ENCODE measurements at places on chromosomes 12 and 14.

- no peak for DNase-seq
Observed at GRCh38 chr12:71371122-71371521, 68.5 kb upstream of the LGR5 start.

GRCh38 chr12:47803191-47803875 is 16.4 kb downstream of the HDAC7 start:
- DNase-seq = no peak

GRCh38 chr14:21160061-21160610 is 4.3 kb upstream of the OR5AU1 start:
- no peak for DNase-seq

DNA sequence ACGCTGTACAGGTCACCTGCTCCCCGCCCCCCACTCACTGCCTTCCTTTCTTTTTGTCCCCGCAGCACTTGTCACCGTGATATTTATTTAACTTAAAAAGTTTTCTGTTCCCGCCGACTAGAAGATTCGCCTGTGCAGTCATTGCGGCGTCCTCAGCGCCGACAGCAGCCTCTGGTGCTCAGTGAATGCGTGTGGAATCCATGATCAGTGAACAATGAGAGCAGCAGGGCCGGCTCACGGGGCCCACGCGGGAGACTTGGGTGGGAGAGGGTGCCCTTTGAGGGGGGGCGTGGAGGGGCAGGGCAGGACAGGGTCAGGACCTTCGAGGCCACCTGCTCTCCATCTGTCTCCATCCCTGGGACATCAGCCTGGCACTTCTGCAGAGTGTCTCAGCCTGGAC is 24.5 kb downstream of the BEGAIN start:
- no peak for DNase-seq

DNA sequence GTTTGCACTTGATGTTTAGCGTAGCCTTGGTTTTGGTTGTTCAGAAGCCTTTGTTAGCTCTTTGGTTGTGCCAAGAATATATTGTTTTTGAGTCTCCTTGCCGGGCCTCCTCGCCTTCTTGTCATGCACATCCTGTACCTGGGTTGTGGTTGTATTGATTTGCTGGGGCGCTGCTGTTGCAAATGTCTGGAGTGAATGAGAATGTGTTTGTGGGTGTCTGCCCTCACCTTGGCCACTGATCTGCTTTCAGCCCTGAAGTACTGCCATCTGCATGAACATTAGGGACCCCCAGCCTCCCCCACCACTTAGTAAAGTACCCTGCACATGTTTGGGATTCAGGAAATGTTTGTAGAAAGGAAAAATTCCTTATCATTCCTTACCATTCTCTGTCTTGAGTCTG is 16.5 kb downstream of the PRKCH start:
- DNase-seq = no peak

DNA sequence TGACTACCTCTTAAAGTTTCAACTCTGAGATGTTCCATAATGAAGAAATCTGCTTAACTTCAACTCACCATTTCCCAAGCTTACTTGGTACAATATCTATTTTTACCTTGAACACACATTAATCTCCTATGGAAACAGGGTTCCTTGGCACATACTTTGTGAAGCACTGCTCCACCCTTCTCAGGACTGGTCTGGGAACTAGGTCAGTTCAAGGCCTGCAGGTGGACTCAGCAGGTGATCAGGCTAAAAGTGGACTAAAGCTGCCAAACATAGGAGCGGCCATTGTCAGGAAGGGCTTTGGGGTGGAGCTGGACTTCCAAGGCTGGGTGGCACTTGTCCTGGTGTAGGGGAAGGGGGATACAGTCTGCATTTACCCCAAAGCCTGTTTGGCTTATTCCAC is 202.3 kb downstream of the NUAK1 start:
- DNase-seq = no peak

GRCh38 chr12:39412210-39412609 is 30.7 kb downstream of the KIF21A start:
- DNase-seq = no peak

GRCh38 chr14:106308839-106309389 is 782.5 kb downstream of the TMEM121 start:
- DNase-seq = no peak

DNA sequence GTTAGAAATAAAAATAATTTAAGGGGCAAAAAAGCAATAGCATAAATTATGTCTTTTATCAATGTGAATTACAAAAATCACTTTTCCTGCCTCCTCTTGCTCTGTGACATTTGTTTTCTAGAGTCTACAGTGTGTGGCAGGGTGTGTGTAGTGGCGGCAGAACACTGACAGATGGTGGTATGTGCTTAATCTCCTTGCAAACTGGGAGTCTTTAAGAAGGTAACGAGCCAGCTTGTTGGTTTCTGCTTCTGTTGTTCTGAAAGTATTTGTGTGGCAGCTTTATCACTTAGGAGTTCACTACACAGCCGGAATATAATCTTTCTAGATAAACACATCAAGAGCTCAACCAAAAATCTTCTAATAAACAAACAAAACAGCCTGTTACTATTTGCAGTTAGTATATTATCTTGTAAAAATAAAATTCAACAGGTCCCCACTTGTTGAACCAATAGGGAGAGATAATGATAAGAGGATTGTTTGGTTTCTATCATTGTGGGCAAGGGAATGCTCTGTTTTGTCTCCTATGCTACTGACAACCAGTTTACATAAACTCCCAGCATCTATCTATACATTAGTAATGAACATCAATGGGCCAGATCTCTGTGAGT is 13.0 kb downstream of the CDKL1 start:
- no peak for DNase-seq

DNA sequence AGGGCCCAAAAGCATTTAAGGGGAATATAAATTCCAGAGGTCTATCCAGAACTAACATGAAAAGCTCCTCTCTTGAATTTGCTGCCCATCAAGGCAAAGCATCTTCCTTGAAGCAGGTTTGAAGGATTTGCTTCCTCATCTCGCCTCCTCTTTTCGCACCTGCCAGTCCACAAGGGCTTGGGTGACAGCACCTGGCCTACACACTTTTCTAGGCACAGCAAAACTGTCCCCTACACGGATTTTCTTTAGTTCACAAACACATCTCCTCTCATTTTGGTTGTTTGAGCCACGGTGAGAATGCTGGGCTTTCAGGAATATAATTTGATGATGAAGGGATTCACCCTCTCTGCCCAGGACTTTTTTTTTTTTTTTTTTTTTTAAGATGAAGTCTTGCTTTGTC is 36.9 kb upstream of the ATP23 start:
- no peak for DNase-seq

DNA sequence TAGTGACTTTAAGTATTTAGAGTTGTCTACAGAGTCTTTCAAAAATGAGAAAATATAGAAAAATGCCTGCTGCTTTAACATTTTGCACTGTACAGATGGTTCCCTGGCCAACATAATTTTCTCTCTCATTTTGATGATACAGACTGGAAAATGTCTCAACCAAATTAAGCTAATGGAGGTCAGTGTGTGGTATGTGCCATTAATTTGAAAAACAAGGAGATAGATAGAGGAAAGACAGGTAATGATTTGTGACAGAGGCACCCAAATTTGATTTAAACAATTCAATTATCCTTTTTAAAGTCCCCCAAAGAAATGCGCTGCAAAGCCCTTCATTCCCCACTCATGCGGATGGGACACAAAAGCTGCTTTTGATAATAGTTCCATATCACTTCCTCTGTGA is 140.0 kb downstream of the ASCL1 start:
- no peak for DNase-seq

GRCh38 chr14:105294142-105294597 is 6.6 kb downstream of the BRF1 start:
- no peak for DNase-seq

- no peak for DNase-seq
Observed at GRCh38 chr12:62879691-62880090, 55.3 kb downstream of the PPM1H start.

GRCh38 chr12:63930971-63931370 is 86.5 kb downstream of the SRGAP1 start:
- peak; percentile 52 for DNase-seq

DNA sequence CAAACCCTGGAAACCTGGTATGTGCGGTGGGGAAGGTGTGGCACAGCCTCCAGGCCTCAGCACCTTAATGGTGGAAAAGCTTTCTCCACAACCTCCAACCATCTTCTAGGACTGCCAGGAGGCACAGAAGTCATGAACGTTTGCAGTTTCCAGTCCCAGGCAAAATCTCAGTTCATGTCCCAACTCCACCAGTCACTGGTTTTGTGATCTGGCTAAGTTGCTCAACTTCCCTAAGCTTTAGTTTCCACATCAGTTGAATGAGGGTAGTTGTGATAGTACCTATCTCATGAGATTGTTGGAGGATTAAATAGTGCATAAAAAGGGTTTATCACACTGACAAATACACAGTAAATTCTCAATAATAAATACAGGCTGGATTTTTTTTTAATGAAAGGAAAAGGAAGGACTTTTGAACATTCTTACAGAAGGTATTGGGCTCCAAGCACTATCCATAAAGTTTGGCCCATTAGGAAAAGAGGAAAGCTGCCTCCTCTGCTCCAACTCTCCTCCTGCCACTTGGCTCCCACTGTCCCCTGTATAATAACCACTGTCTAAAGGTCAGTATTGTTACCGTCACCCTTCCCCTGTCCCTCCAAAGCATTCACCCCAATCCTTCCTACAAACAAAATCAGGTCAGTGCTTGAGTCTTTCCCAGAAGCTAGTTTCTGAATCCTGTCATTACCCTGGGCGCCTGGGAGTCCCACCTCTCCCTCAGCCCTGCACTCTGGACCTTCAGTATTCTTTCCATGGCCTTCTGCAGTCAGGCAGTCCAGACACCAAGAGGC is 6.3 kb downstream of the PCK2 start:
- no peak for DNase-seq

- no peak for DNase-seq
Observed at GRCh38 chr14:61460718-61461611, 139.6 kb downstream of the PRKCH start.

GRCh38 chr14:78403278-78403815 is 233.2 kb downstream of the NRXN3 start:
- DNase-seq = no peak

GRCh38 chr12:71865757-71866536 is 26.4 kb downstream of the TBC1D15 start:
- no peak for DNase-seq

GRCh38 chr12:75361408-75361807 is 26.9 kb downstream of the GLIPR1L1 start:
- DNase-seq = no peak

GRCh38 chr14:65096323-65097089 is 5.8 kb downstream of the MAX start:
- no peak for DNase-seq

GRCh38 chr12:77013091-77013490 is 52.3 kb downstream of the E2F7 start:
- DNase-seq = no peak

- no peak for DNase-seq
Observed at GRCh38 chr14:102095871-102096568, 9.2 kb upstream of the HSP90AA1 start.

- DNase-seq = no peak
Observed at GRCh38 chr12:132492522-132492921, 2.6 kb downstream of the FBRSL1 start.

DNA sequence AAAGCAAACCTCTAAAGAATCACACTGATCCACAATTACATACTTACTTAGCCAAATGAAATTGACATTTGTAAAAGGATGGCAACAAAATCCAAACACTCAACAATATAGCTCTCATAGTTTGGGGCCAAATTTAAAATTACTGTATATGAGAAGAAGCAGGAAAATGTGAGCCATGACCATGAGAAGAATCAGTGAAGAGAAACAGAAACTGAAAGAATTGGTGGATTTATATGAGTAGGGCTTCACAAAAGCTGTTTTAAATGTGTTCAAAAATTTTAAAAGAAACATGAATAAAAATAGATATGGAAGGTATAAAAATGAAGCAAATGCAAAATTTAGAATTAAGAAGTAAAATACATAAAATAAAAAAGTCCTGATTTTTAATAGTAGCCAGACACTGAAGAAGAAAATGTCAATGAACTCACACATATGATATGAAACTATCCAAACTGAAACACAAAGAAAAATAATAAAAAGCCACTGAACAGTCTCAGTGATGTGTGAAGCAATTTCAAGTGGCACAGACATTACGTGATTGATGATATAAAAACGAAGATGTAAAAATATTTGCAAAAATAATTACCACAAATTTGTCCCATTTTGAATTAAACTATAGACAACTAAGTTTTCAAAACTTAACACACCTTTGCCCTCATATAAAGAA is 87.9 kb upstream of the MDGA2 start:
- no peak for DNase-seq

DNA sequence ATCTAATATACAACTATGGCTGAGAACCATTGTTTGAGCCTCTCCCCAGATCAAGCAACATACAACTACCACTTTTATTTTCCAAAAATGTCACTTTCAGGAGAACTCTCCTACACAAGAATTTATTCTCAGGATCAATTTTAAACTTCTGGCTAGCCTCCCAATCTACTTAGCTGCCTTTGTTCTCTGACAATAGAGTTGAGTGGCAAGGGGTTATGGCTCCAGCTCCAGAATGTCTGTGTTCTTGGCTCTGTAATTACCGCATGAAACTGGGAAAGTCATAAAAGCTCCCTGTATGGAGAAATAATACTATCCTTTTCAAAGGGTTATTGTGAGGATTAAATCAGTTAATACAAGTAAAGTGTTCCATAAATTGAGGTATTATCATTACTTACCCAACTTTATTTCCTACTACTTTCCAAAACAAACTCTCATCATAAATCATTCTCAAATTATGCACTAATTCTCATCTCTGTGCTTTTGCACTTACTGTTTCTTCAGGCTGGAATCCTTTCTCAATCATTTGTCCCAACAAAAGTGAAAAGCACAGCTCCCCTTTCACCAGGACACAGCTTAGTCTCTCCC is 121.9 kb downstream of the GARIN6 start:
- no peak for DNase-seq

- DNase-seq = no peak
Observed at GRCh38 chr14:60632257-60632656, 17.0 kb downstream of the SIX1 start.

DNA sequence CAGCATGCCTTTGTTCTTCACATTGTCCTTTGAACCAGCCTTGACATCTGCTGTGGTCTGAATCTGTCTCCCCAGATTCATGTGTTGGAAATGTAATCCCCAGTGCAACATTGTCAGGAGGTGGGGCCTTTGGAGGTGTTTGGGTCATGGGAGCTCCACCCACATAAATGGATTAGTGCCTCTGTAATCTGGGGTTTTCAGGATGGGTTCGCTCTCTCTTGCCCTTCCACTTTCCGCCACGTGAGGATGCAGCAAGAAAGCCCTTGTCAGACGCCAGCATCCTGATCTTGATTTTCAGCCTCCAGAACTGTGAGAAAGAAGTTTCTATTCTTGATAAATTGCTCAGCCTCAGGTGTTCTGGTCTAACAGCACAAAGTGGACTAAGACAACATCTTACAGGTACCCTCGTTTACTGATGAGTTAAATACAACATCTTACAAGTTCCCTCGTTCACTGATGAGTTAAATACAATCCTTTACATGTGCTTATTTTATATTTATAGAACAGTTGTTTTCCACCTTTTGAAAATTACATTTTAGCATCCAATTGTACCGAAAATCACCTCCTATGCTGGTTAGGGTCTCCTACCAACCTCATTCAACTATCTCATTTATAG is 54.4 kb upstream of the RIMBP2 start:
- DNase-seq = no peak

- peak; percentile 28 for DNase-seq
Observed at GRCh38 chr14:88422919-88423650, 37.6 kb downstream of the SPATA7 start.
